ENCODE measurements at places on chromosomes 13 and 19.

GRCh38 chr13:91167706-91168385, 179.6 kb upstream of the MIR17HG start:
- no peak for DNase-seq

GRCh38 chr19:47416643-47416985, 2.7 kb downstream of the MEIS3 start:
- no peak for DNase-seq

DNA sequence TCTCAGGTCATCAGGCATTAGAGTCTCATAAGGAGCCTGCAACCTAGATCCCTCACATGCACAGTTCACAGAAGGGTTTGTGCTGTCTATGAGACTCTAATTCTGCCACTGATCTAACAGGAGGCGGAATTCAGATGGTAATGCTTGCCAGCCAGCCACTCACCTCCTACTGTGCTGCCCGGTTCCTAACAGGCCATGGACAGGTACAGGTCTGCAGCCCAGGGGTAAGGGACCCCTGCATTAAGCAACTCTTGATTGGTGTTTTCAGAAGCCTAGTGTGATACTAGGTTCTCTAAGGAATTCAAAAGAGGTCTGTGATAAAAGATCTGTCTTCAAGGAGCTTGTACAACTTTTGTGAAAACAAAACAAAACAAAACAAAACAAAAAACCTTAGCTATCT, 31.1 kb downstream of the CAB39L start:
- no peak for DNase-seq

DNA sequence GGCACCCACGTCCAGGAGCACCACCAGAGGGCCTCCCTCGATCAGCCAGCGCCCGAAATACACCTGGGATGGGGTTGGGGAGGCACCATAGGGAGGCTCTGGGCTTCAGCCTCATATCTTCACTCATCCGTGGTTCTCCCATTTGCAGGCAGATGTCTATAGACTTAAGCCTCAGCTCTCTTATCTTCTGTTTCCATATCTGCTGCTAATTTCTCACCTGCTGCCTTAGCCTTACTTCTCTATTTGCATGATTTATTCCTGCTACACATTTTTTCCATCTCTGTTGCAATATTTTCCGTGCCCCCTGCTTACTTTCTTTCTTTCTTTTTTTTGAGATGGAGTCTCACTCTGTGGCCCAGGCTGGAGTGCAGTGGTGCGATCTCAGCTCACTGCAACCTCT, 5.8 kb downstream of the GYS1 start:
- DNase-seq = no peak

- no peak for DNase-seq
Measured at GRCh38 chr19:447064-447426, 13.8 kb downstream of the SHC2 start.

DNA sequence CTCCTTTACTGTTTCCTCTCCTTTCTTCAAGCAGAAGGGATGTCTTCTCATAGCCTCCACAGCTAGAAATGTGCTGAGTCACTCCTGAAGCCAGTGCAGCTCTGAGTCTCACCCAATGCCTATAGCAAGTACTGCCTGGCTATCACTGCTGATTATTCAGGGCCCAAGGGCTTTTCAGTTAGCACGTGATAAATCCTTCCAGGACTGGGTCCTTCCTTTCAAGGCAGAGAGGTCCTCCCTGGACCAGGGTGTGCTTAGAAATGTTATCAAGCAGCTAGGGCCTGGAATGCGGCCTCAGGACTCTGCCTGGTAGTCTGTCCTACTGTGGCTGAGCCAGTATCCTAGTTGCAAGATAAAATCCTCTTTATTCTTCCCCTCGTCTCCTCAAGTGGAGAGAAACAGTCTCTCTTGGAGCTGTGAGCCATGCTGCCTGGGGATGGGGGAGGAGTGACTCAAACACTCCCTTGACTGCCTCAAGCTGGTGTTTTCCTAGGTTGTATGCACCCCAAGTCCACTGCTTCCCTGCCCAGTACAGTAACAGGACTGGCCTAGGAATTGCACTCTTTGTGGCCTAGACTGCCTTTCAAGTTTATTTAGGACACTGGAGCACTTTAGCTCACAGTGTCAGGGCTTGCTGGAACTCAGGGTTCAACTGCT, 198.7 kb upstream of the SERP2 start:
- peak; percentile 42 for DNase-seq
